ENCODE measurements at places on chromosomes 5 and 9.
A peak's percentile ranks its signal among the peaks of the same experiment; 100 is the strongest.

DNA sequence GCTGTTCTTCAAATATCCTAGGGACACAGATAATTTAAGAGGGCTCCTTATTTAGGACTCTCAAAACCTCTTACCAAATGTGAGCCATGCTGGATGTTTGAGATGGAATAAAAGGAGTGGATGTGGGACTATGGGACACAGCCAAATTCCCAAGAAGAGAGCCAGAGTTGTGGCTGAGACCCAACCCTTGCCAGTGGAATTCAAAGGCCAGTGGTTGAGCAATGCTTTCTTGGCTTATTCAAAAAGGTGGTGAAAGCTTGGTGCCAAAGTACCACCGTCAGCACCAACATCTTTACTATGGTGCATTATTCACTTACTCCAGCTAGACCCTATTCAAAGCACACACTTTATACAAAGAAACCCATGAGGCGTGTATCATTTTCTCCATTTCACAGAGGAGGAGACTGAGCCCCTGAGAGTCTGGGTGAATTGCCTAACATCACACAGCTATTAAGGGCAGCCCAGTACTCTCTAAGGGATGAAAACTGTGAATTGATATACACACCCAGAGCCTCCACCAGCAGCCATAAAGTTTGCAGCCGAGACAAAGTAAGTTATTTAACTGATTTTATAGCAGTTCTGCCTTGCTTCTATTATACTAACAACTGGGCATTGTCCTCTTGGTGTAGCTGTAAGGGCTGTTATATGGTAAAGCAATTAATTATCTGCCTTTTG lies 391.7 kb downstream of the ACTL7B start:
- DNase-seq: no peak

DNA sequence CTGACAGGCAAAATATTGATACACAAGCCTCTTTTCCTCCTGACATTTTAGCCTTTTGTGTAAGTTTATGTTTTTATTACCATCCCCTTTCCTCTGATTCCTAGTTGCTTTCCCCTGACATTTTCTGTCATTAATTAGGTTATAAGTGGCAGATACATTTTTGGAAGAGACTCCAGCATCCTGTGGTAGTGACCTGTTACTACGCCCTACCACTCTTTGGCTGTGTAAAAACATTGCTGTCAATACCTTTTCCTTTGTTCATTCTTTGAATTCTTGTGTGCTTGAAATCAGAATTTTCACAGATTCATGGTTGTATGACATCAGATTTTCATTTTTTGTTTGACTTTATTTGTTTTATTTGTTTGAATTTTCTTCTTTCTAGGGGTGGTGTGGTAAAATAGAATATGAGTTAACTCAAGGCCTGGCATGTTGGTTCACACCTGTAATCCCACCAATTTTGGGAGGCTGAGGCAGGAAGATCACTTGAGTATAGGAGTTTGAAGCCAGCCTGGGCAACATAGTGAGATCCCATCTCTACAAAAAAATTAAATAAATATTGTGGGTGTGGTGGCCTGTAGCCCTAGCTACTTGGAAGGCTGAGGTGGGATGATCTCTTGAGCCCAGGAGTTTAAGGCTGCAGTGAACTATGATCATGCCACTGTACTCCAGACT lies 43.4 kb downstream of the UBE2R2 start:
- DNase-seq: peak; percentile 24

- no peak for DNase-seq
Measured at GRCh38 chr9:6611865-6612264, 33.7 kb downstream of the GLDC start.

DNA sequence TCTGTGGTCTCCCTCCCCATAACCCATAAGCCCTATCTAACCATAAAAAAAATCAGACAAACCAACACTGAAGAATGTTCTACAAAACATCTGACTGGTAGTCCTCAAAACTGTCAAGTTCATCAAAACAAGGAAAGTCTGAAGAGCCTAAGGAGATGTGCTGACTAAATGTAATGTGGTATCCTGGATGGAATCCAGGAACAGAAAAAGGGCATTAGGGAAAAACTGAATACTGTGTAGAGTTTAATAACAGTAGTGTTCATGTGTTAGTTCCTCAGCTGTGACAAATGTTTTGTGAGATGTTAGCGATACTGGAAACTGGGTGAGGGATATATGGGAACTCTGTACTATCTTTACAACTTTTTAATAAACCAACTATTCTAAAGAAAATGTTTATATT lies 75.7 kb upstream of the EQTN start:
- DNase-seq: no peak
